ENCODE measurements at places on chromosomes 12 and 14. TPM values are rescaled to one million over a fixed set of nuclear protein-coding genes. Genes with fewer than 3 reads are reported as not detected.

- peak; percentile 28 for DNase-seq
Measured at GRCh38 chr14:56659964-56660551, 80.5 kb downstream of the TMEM260 start.

GRCh38 chr12:3222979-3223378 is 145.8 kb downstream of the TSPAN9 start:
- no peak for DNase-seq

DNA sequence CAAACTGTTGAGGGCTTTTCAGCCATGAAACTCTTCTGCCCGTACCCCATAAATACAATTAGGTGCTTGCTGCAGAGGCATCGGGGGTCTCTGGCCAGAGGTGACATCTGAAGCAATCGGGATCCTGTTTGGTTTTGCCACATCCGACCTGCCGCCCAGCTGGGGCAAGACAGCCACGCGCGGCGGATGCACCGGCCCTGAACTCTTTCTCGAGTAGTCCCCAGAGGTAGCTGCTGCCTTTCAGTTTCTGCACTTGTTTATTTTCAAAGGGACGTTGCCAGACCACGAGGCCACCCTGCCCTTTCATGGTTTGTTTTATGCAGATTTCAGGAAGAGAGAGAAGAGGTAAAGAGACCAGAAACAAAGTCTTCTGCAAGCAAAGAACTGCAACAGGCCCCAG is 10.6 kb upstream of the MLXIP start:
- DNase-seq = no peak

DNA sequence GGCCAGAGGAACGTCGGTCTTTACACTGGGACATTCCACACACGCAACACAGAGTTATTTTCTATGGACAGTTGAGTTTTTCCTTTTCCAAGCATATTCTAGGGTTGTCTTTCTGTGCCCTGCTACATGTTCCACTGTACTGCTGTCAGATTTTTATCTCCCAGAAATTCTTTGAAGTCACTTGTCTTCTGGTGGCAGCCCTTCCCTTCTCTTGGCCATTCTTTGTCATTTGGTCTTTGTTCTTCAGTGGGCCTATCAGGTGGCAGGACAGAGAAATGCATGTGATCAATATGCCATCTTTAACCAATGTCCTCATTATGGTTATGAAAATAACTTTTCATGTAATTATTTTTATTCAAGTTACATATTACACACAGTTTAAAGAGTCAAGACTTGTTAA is 36.3 kb downstream of the MARK3 start:
- no peak for DNase-seq

DNA sequence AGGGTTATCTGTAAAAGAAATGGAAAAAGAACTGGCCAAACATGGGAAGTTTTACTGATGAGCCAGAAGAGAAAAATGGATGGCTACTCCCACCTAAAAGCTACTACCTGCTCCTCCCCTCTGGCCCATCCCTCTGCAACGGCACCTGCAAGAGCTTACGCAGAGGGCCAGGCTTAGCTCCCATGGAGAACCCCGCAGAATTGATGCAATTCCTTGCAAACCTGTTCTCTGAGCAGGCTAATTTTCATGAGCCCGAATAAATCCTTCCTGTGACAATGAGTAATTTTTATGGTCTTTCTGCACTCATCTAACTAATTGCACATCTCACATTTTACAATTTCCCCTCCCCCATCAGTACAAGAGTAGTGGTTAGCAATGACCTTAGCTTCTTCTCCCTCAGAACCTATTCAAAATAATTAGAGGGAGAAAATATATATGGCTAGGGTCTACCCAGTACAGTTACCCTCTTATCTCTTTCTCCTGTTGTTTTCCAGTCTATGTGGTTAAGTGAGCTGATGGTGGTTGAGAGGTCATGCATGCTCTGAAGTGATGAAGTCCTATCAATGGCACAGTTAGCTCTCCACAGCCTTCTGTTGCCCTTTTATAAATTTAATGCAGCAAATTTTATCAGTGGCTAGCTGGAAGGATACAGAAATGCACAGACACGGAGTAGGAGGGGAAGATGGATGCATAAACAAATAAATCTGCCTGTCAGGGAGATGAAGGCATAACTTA is 67.7 kb upstream of the NTF3 start:
- no peak for DNase-seq

DNA sequence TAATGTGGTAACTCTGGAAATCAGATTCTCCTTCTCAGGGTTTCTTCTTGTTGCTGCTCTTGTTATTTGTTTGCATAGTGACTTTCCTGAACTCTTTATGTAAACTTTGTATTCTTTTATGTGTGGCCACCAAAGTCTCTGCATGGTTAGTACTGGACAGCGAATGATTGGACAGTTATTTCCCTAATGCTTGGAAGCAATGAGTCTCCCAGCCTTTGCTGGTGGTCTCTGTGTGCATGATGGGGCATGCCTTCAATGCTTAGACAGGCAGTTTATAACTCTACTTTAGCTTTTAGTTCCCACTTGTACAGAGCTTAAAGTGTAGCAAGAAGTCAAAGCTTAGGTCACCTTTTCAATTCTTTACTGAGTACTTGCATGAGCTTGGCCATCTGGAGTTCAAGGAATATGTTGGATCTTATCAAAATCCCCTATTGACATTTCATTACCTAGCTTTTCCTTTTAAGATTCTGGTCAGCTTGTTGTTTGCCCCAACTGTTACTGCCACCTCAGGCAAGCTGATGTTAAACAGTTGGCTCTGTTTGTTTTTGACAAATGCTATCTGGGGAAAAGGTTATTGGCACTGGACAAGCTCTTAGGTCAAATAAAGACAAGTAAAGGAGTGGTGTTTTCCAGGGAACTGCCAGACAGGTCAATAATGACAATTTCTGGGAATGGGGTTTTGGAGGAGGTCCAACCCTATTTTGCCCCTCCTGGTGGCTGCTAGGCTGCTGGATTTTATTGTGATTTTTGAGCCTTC is 12.3 kb downstream of the CCDC91 start:
- no peak for DNase-seq

GRCh38 chr12:69471667-69472385 is 1.6 kb downstream of the FRS2 start:
- no peak for DNase-seq

The BCL11B gene
- 5.7 TPM for polyA plus RNA-seq

The DHRS2 gene
- polyA plus RNA-seq = not detected

All from CD4-positive, CD25-positive, alpha-beta regulatory T cell (primary cell).